ENCODE measurements at places on chromosomes 3 and 15.

- no peak for DNase-seq
Observed at GRCh38 chr15:80562033-80562432, 133.1 kb upstream of the ABHD17C start.

- DNase-seq = no peak
Observed at GRCh38 chr3:73473898-73474416, 150.8 kb downstream of the PDZRN3 start.

DNA sequence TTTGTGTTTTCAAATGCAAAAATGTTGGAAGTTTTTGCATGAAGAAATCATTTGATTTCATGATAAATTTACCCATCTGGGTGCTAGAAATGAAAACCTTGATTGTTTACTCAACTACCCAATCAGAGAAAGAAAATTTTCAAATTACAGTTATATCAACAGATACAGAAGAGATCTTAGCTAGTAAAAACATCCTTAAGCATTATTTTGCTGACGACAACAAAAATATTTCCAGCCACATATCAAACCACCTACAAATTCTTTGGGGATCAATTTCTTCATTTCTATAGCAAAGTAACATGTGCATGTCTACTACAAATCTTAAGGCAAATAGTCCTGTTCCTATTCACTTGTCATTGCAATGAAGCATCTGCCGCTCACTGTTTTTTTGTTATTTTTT, 530.3 kb downstream of the ZIC1 start:
- DNase-seq = no peak

- no peak for DNase-seq
Observed at GRCh38 chr15:74172701-74173379, 670 bp upstream of the ISLR start.

DNA sequence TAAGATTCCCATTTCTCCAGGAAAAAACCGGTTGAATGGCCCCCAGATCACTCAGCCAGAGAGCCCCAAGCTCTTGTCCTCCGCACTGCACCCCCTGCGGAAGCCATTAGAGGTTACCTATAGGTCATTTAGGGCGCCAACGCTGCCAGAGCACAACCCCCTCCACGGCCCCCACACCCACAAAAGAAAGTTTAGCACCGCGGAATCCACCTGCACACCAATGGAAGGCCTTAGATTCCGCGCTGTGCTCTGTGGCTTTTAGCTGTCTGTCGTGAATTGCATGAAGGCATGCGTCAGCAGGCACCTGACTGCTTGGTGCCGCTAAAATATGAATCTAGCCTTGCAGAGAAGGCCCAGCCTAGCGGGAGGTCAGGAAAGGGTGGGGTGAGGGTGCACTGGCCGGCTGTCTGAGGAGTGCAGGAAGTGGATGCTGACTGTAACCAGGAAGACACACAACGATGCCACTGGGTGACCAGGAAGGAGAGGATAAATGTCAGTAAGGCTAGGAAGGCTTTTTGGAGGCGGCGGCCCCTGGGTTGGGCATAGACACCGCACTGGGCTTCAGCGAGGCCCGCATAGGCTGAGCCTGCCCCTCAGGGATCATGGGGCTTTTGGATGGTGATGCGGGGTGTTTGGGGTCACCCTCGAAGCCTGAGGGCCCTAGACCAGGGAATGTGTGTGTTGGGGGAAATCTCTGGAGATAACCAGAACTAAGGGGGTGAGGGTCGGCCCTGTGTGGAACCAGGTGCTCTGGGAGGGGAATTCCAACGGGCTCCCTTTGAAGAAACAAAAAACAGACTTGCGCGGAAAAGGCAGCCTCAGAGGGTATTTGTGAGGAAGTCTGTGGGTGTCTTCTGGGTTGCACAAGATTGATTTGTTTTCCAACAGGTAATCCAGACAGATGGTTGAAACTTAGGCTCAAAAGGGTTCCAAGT, 976 bp upstream of the NUP210 start:
- DNase-seq = no peak

GRCh38 chr3:193971261-193971751, 164.6 kb upstream of the HES1 start:
- no peak for DNase-seq

DNA sequence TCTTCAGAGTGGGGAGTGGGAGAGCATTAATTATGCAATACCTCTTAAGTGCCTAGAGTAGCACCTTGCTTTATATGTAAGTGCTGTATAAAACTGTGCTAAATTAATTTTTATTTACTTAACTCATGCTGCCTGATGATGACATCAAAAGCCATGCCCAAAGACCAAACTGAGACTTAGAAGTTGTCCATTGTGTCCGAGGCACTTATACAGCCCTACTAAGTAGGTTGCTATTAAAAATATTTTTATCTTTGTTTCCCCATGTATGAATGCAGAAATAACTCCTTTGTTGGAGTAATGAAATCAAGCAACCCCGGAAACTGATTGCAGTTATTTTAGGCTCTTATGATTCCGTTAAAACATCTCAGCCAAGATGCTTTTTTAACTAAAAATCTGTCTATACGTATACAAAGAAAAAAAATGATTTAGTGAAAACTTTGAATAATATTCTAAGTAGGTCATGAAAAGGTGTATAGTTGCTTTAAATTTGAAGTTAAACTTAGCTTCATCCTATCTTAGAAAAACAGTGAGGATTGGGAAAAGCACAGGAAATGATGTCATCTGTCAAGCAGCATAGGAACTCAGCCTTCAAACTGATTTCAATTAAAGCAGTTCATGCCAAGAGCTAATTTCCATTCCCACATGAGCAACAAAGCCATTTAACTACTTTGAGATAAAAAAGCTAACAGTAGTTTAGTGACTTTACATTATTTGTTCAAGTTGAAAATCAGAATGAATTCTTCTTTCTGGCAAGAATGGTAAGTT, 43.0 kb downstream of the FBN1 start:
- no peak for DNase-seq

DNA sequence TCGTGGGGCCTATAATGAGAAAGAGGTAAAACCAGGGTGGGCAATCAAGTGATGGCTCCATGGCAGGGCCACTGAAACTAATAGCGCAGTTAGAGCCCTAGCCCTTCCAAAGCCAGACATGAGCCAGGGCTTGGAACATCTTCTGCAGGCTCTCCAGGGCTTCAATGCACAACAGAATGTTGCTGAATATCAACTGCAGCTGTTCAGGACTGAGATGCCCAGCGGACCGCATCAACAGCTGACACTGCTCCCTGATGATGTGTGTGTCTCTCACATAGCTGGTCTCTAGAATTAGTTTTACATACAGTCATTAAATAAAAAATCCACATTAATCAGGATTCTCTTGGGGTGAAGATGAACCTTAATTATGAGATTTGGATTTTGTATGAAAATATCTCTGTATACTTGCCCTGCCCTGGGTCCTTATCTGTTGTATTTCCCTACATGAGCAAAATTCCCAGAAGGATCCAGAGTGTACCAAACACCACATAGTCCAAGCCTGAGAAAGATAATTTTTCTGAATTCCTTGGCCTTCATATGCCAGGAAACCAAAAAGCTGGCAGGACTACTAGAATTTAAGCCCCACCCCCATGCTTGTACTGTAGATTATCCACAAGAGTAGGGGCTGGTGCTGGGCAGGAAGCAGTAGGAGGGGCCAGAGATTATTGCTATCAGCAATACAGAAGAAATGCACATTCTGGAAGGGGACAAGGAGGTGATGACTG, 7.7 kb upstream of the GOLGB1 start:
- no peak for DNase-seq

DNA sequence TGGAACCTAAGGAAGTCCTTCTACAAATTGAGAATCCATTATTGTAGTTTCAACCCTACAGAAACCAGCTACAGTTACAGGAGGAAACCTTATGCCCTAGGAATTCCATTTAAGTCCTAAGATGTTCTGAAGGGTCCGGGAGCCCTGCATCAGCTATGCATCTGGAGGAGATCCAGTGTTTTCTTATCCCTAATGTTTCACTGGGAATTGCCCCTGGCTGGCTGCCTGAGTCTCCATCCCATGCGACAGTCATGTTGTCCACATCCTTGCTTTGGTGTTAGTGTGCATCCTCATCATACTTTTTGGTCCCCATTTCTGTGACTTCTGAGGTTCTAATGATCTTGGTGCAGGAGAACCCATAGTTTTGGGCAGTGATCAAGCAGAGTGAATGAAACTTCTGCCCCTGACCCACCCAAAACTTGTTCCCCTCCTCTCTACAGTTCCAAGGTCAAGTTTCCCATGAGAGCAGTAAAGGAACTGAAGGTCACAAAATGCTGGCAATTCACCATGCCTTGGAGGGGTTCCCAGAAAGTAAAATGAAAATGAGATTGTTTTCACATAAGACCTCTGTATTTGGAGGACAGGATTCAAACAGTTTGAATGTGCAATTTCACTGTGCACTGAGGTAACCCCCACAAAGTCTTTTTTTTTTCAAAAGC, 121.9 kb upstream of the PHLDB2 start:
- no peak for DNase-seq

DNA sequence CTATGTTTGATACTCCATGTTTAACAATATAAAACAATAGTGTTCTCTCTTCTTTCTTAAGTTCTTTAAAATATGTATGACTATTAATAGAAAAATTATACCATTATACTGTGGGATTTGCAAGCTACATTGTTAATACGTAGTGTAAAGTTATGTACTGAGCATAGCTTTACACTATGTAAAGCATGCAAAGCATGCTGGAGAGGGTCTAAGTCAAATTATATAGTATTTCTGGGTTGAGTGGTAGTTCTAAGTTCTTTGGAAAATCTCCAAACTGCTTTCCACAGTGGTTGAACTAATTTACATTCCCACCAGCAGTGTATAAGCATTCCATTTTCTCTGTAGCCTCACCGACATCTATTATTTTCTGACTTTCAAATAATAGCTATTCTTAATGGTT, 253.0 kb downstream of the RAP2B start:
- DNase-seq = no peak

- DNase-seq = no peak
Observed at GRCh38 chr3:37891227-37891626, 29.5 kb downstream of the CTDSPL start.

DNA sequence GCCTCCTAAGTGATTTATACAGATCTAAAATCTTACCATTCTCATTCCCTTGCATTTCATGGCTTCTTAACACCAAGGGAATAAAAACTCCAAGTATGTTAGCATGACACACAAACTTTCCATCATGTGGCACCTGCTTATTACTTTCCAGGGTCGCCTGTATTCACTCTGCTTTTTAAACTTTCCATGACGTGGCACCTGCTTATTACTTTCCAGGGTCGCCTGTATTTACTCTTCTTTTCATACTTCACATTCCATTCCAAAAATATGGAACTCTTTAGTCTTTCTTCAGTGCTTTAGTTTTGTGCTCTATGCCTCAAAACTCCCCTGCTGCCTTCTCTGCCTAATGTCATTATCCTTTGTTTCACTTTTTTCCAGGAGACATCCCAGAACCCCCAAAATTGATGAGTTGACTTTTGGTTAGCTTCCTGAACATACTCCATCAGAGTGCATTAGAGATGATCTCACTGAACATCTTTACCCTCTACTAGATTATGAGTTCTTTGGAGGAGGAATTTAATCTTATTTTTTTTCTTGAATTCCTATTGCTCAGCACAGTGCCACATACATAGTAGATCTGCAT, 47.0 kb downstream of the CALML4 start:
- DNase-seq = no peak

GRCh38 chr3:193909387-193909786, 226.6 kb upstream of the HES1 start:
- no peak for DNase-seq

- no peak for DNase-seq
Observed at GRCh38 chr3:4570840-4571621, 77.9 kb downstream of the ITPR1 start.

DNA sequence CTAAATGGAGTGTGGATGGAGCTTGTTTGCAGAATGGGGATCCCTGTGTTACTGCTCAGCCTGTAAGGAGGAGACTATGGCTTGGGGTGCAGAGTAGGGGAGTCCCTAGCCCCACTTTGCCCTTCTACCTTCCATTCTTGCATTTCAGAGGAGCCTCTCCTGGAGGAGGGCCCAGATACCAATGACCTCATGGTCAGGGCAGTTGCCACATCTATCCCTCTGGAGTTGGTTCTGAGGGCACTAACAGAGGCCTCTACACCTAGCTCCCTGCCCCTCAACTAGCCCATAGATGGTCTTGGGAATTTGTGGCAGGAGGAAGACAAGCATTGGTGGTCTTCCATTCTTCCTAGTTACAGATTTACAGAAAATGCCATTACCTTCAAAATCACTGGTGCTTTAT, 6.1 kb downstream of the SKOR1 start:
- no peak for DNase-seq

- DNase-seq = no peak
Observed at GRCh38 chr3:160454995-160455394, 5.4 kb upstream of the TRIM59 start.

DNA sequence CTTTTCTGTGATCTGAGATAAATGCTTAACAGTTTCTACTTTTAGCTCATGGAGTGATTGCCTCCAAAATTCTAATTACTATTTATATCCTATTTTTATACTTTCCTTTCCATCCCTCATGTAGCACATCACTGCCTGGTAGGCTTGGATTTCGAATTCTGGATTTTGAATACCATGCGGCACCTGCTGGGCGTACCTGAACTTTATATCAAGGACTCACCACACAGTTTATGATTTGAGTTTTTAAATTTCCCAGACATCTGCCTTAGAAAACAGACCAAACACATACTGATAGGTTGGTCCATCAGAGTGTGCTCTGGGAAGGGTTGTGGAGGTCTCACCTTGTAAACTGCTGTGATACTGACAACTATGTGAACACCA, 6.4 kb downstream of the TRAK1 start:
- DNase-seq = no peak

- no peak for DNase-seq
Observed at GRCh38 chr3:126897943-126898342, 85.0 kb upstream of the PLXNA1 start.

DNA sequence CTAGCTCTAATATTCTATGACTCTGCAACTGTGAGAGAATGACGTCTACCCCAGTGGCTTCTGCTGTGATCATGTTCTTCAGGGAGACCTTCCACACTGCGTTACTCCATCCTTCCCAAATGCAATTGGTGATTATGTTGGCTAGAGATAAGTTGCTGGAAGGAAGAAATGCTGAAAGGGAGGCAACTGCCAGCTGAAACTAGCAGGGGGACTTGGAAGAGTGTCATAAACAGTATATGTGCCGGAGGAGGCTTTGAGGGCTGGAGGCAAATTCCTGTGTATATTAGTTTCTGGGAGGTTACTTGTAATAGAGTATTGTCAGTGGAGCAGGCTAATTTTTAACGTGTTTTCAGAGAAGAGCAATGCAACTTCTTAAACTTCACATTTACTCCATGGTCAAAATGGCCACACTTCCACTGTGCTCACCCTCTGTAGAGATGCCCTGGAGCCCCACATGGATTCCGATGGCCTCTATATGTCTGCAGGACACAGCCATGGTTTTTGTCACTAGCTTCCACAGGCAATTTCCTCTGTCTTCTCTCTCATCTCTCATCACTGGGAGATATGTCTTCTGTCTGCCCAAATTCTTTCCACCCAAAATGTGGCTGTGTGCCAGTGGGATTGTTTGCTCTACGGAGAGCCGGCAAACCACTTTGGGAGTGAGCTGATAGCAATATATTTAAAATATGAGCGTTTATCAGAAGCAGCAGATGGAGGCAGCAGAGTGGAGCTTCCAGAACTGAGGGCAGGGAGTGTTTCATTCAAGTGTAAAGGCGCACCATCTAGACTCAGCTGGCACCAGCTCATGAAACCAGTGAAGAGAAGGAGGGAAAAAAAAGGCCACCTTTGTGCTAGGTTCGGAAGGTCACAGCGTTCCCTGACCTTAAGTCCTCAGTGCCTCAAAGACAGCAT, 13.3 kb upstream of the CD47 start:
- DNase-seq = no peak
